GM23248 (cell line): ENCODE measurements at places on chromosomes 7 and 10. TPM values are rescaled to one million over a fixed set of nuclear protein-coding genes. Genes with fewer than 3 reads are reported as not detected.
A peak's percentile ranks its signal among the peaks of the same experiment; 100 is the strongest.

DNA sequence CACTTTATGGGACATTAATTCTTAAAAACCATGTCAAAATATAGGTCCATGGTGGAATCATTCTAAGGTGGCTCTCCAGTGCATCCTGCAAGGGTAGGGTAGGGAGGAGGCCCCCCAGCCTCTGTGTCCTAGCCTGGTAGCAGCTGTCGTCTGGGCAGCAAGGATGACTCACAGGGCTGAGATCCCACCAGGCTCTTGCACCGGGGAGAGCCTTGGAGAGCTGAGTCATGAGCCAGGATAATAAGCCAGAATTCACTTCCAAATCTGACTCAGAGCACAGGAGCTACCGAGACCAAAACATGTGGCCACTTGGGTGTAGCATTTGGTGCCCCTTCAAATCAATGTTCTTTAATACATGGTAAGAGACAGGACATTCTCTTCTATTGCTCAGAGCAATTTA lies 298.5 kb downstream of the NEBL start:
- peak; percentile 71 for DNase-seq

GRCh38 chr10:70481831-70482530 lies 3.4 kb downstream of the PALD1 start:
- no peak for DNase-seq

GRCh38 chr7:126856691-126857291 lies 395.9 kb downstream of the GRM8 start:
- DNase-seq, result peak; percentile 25

DNA sequence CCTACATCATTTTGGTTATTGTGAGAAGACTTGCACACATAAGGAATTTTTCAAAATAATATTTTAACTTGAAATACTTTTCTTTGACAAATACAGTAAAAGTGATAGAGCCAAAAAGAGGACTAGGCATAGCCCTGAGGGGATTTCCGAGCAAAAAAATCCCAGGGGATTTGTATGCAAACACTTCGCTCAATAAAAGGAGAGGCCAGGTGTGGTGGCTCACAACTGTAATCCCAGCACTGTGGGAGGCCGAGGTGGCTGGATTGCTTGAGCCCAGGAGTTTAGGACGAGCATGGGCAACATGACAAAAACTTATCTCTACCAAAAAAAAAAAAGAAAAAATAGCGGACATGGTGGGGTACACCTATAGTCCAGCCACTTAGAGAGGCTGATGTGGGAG lies 193.0 kb downstream of the PCDH15 start:
- DNase-seq, result no peak

DNA sequence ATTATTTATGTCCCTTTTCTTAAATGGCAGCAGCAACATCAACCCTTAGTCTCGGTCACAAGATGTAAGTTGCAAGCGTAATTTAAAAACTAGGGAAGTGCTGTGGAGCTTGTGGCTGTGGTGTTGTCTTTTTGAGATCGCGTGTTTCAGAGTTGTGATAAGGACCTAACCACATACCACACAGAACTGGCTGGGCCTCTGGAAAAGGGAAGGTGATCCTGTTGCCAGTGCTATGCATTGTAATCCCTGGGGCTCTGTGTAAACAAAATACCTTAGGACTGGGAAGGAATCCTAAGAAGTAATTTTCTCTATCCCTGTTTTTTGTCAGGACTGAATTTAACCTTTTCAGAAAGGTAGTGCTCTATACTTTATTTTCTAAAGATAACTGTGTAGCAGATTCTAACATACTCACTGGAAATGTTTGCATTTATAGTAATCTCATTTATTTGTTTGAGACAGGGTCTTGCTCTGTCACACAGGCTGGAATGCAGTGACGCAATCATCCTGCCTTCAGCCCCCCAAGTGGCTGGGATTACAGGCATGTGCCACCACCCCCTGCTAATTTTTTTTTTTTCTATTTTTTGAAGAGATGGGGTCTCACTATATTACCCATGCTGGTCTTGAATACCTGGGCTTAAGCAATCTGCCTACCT lies 60.4 kb downstream of the INPP5F start:
- no peak for DNase-seq

- DNase-seq, result no peak
Measured at GRCh38 chr7:12690041-12690878, 2.8 kb downstream of the ARL4A start.

GRCh38 chr10:132306343-132306685 lies 1.4 kb downstream of the STK32C start:
- no peak for DNase-seq

- DNase-seq, result peak; percentile 22
Measured at GRCh38 chr10:88728107-88728763, 22.2 kb downstream of the LIPK start.

DNA sequence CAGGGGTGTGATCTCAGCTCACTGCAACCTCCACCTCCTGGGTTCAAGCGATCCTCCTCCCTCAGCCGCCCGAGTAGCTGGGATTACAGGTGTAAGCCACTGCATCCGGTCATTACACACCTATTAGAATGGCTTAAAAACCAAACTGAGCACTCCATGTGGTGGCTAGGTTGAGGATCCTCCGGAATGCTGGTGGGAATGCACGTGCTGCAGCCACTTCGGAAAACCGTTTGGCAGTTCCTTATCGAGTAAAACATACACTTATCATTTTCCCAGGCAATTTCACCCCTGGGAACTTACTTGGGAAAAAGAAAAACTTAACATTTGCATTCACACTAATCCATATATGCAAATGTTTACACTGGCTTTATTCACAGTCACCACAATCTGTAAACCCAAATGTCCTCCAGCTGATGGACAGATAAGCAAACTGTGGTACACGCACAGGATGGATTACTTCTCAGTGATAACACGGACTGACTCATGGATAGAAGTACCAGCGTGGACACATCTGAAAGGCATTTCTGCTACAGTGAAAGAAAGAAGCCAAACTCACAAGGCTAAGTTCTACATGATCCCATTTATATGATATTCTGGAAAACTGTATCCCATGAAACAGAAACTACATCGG lies 20.4 kb downstream of the RFC2 start:
- peak; percentile 30 for DNase-seq

- peak; percentile 30 for DNase-seq
Measured at GRCh38 chr10:80356563-80356988, at the start of the genes DYDC1 and DYDC2. TSS of gene DYDC1 (minus strand) at chr10:80356755. CDS start at chr10:80352601, 4,154 bp downstream. TSS of gene DYDC2 (plus strand) at chr10:80356781. CDS start at chr10:80362444, 5,663 bp downstream.

GRCh38 chr7:153886506-153887441 lies 165.4 kb upstream of the DPP6 start:
- peak; percentile 1 for DNase-seq

- DNase-seq, result no peak
Measured at GRCh38 chr7:47932466-47933037, 15.7 kb downstream of the PKD1L1 start.

DNA sequence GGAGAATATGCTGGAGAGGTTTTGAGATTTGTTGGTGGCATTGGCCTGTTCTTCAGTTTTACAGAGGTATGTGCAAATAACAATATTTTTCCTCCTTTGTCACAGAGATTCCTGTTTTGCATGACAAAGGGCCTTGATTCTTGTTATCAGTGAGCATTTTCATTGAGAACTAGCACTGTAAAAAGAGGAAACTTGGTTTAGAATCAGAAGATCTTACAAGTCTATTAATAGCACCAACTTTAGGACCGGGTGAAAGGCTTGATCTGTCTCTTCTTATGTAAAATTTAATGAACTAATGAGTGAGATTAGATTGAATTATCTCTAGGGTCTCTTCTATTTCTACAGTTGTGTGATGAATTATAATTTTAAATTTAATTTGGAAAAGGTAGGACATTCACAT lies 25.5 kb downstream of the TSPAN13 start:
- DNase-seq, result no peak

GRCh38 chr7:45573661-45574415 lies at the start of gene ADCY1:
TSS of gene ADCY1 (plus strand) at chr7:45574368. CDS start at chr7:45574544, 176 bp downstream.
- peak; percentile 14 for DNase-seq

- DNase-seq, result peak; percentile 47
Measured at GRCh38 chr10:69088801-69089501, 1.0 kb downstream of the SRGN start.

GRCh38 chr10:113267619-113268562 lies 285.0 kb upstream of the HABP2 start:
- DNase-seq, result peak; percentile 80

GRCh38 chr10:108252771-108253170 lies 1088.3 kb upstream of the SORCS1 start:
- DNase-seq, result peak; percentile 12

SRGN gene
- total RNA-seq, result 108 and 136 TPM in 2 replicates

LIPM gene
- total RNA-seq, result not detected in 2 replicates

GRB10 gene
- total RNA-seq, result 24.0 and 25.9 TPM in 2 replicates

CYP51A1 gene
- total RNA-seq, result 64.6 and 67.8 TPM in 2 replicates

TAC1 gene
- not detected in 2 replicates for total RNA-seq

TRDMT1 gene
- 4.4 and 13.0 TPM in 2 replicates for total RNA-seq

GHRHR gene
- not detected in 2 replicates for total RNA-seq

ITGA8 gene
- total RNA-seq, result 0.32 TPM in 1 of 2 replicates, not detected in the other
